ENCODE measurements at places on chromosomes 5 and 9.

GRCh38 chr9:123081824-123082223, 48.4 kb downstream of the GPR21 start:
- DNase-seq = peak; percentile 75

GRCh38 chr5:138843316-138844124, 31.6 kb downstream of the LRRTM2 start:
- DNase-seq = no peak

DNA sequence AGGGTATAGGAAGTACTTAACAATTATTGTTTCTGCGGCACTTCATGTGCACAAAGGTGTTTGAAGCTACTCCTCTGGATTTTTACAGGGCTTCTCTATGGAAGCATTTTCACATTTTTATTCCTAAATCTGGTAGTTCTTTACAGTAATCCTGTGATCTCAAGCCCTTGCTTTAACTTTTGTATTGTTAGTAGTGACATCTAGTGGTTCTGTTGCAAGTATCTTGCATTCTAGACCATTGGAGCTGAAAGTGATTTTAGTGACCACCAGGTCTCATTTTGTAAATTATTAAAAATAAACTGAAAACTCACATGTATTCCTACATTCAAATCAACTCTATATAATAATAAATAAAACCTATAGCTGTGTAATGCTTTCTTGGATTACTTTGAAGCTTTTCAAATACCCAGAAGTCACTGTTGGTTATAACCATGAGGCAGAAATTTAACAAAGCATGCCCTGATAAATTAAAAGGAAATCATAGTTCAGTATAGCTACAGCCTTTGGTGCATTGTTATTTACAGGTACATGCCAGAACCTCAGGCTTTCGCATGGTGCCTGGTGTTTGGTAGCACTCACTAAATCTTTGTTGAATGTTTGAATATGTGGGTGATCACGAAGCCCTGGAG, 18.9 kb downstream of the RPS23 start:
- DNase-seq = peak; percentile 53

GRCh38 chr5:155794795-155795194, 532.2 kb upstream of the SGCD start:
- peak; percentile 2 for DNase-seq

GRCh38 chr9:135620558-135620957, 18.8 kb downstream of the GLT6D1 start:
- DNase-seq = no peak

- no peak for DNase-seq
Measured at GRCh38 chr5:133234273-133234672, 182.5 kb downstream of the HSPA4 start.

- no peak for DNase-seq
Measured at GRCh38 chr5:127762412-127762811, 59.2 kb downstream of the CCDC192 start.

DNA sequence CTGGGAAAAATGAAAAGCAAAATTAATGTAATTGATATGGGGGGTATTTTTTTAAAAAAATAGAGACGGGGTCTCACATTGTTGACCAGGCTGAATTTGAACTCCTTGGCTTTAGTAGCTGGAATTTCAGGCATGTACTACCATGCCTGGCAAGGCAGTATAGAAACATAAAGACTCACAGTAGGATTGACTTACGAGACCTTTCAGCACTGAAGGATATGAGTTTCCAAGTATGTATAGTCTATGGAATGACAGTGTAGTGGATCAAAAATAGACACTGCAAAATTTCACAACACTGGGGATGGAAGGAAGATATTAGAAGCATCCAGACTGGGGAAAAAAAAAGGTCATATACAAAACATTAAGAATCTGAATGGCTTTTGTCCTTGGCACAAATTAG, 6.8 kb downstream of the DCP2 start:
- DNase-seq = no peak

DNA sequence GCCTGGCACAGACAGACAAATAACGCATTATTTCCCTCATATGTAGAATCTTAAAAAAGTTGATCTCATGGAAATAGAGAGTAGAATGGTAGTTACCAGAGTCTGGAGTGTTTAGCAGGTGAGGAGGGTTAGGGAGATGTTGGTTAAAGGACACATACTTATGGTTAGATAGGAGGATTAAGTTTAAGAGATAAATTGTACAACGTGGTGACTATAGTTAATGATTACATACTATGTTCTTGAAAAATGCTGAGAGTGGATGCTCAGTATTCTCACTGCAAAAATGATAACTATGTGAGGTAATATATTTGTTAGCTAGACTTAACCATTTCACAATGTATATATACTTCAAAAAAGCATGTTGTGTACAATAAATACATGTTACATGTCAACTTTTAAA, 38.0 kb downstream of the CERT1 start:
- DNase-seq = no peak

GRCh38 chr9:123072407-123072995, 39.0 kb downstream of the GPR21 start:
- DNase-seq = no peak

GRCh38 chr5:129003232-129003631, 37.9 kb downstream of the SLC27A6 start:
- DNase-seq = no peak

- peak; percentile 46 for DNase-seq
Measured at GRCh38 chr9:94870793-94871558, 144.5 kb downstream of the AOPEP start.

GRCh38 chr9:26520141-26520540, 372.5 kb downstream of the CAAP1 start:
- no peak for DNase-seq

DNA sequence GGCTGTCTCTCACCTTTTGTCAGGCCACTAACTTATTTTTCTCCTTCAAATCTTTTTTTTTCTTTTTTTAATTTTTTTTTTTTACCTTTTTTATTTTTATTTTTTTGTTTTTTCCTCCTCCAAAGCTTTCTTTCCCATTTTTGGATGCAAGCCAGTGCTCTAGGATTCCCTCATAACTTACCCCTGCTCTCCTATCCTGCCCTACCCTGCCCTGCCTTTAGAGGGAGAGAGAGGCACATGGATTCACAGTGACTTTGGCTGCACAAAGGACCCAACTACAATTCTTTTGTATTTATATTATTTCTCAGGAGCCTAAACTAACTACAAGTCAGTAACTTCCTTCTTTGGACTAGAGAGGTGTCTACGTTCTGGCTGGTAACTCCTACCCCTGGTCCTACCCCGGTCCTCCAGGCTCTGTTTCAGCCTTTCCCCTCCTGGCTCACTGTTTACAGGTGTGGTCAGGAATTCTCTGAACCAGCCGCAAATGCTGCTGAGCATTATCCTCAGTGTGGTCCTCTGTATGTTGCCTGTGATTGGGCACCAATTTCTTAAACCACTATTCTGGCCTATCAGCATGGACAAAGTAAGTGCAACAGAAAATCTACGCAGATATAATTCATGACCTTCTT, 8.4 kb upstream of the RUSC2 start:
- DNase-seq = peak; percentile 82

GRCh38 chr5:127041571-127041970, 11.2 kb upstream of the MARCHF3 start:
- DNase-seq = no peak

- no peak for DNase-seq
Measured at GRCh38 chr5:131767891-131768290, 28.9 kb downstream of the FNIP1 start.

DNA sequence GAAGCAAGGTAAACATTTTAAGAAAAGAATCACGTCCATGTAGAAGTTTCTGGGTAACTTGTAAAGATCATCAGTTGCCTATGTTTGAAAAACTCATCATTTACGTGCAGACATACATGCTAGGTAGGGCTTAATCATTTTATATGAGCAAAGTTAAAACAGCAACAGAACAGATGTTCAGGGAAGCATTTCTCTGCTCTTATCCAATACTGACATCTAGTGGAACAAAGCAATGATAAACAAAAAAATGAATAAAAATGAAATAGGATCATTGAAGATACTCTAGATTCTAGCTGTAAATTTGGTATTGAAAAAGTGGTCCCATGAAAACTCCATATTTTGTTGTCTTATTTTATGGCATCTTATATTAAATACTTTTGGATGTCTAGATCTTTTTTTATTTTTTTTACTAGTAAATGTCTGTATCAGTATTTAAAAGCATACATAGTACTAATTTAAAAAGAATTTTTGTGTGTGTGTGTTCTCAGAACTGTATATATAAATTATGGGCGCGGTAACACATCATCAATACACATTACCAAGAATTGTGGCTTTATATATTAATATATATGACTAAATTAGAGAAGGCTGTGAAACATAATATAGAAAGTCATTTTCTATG, 1050.2 kb downstream of the CDH12 start:
- peak; percentile 43 for DNase-seq

DNA sequence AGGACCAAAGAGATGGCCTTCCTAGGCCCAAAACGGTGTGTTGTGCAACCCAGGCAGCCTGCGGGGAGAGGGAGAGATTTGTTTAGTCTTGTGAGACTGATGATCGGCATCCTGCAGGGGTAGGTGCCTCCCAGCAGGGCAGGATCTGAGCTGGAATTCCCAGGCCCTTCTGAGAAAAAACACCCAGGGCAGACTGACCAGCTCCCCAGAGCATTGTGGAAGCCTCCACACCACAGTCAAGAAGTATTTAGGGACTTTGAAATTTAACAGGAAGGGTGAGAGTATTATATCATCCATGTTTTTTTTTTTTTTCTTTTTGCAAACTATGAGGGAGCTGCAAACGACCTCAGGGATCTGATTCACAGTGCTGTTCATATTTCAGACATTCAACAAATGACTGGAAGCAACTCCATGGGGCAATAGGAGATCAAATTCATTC, 104.5 kb upstream of the LHFPL2 start:
- DNase-seq = no peak

GRCh38 chr5:16577677-16578076, 39.1 kb downstream of the RETREG1 start:
- DNase-seq = no peak

GRCh38 chr5:173051746-173052145, 4.4 kb upstream of the CREBRF start:
- DNase-seq = no peak
